ENCODE measurements at places on chromosomes 1 and 21. TPM values are rescaled to one million over a fixed set of nuclear protein-coding genes. Genes with fewer than 3 reads are reported as not detected.

DNA sequence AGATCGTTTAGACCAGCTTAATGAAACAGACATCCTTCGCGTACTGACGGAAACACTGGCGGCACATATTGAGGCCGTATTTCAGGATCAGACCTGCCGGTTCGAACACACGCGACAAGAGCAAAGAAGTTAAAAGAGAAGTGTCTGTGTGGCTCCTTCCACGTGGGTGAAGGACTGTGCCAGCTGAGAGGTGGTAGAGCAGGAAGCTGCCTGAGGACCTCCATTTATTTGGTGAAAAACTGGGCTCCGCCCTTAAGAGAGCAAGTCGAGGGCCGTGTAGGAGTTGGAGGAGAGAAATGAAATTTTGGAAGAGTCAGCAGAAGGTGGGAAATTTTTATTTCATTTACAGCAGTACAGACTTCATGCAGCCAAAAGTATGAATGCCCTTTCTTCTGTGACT lies 38.8 kb upstream of the ADORA3 start:
- no peak for DNase-seq

The TMCC2 gene
- total RNA-seq = 1.8 TPM

GRCh38 chr1:28830814-28831213 lies 18.8 kb downstream of the OPRD1 start:
- no peak for DNase-seq

DNA sequence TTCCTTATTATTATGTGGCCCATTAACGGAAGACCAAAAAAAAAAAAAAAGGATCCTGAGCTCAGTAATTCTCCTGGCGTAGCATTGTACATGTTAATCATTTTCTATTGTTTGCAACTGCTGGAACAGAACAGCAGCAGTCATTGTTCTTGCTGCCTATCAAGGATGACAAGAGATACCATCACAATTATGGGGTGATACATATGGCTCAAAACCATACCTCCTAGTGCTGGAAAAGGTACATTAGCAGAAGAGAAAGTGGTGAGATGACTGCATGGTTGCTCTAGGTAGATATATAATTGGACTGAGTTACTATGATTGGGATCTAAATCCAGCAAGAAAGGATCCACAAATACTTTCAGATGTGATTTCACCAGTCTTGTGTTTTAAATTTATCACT lies 13.3 kb upstream of the TLR5 start:
- no peak for DNase-seq

- no peak for DNase-seq
Observed at GRCh38 chr1:156153362-156153761, at the start of gene SEMA4A. TSS of gene SEMA4A (plus strand) at chr1:156153585. CDS start at chr1:156154579, 994 bp downstream.

GRCh38 chr1:243270097-243270864 lies 14.4 kb downstream of the SDCCAG8 start:
- DNase-seq = no peak

The PTCH2 gene
- total RNA-seq = 0.94 TPM

- peak; percentile 92 for DNase-seq
Observed at GRCh38 chr1:151945725-151946722, 36.7 kb upstream of the THEM4 start.

- DNase-seq = peak; percentile 74
Observed at GRCh38 chr1:183956559-183957188, 80.9 kb downstream of the COLGALT2 start.

The GUCA2A gene
- total RNA-seq = not detected

- no peak for DNase-seq
Observed at GRCh38 chr1:112937070-112937469, 18.9 kb downstream of the SLC16A1 start.

- peak; percentile 59 for DNase-seq
Observed at GRCh38 chr1:12177156-12177998, 10.6 kb downstream of the TNFRSF1B start.

DNA sequence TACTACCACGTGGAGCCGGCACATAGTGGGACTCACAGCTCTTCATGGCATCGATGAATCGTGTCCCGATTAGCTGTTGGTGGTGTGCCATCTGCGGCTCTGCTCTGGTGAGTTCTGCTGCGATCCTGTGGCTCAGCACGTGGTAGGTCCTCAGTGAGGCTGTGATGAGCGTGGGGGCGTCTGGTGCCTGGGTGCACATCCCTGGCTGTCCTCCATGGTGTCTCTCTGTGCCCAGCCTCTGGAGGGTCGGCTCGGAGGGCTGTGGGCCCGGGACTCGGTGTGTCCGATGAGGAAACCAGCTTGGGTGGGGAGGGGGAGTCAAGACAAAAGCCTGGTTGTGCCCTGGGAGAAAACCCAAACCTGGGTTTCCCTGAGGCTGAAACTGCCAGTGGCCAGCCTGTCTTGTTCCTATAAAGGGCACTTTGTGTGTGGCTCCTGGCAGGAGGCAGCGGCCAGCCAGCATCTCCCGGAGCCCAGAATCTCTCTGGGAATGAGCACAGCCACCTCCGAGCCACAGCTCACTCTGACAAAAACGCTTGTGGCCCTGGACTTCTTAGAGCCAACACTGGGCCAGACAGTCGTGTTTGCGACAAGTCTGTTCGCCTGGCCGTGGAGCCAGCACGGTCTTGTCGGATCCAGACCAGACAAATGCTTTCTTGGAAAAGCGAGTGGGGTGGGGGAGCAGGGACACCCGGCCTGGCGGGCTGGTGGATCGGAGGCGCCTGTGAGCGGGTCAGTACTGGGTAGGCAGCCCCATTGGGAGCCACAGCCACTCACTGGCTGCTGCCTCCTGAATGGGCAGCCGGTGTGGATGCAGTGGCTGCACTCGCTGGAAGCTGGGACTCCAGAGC lies 31.8 kb downstream of the SPSB1 start:
- no peak for DNase-seq

DNA sequence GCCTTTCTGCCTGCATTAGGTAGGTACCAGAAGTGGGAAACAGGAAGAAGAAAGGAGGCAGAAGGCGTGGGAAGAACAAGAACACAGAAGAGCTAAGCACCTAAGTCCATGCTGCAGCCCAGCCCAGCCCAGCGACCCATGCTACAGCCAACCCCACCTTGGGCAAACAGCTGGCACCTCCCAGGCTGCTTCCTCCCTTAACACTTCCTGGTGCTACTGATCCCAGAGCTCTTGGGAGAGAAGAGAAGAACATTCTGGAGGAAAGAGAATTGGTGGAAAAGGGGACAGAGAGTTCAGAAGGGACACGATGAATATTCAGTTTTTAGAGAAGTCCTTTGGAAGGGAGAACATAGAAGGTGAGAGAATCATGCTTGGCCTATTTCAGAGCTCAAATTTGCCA lies 28.5 kb downstream of the PLEKHA6 start:
- DNase-seq = no peak

DNA sequence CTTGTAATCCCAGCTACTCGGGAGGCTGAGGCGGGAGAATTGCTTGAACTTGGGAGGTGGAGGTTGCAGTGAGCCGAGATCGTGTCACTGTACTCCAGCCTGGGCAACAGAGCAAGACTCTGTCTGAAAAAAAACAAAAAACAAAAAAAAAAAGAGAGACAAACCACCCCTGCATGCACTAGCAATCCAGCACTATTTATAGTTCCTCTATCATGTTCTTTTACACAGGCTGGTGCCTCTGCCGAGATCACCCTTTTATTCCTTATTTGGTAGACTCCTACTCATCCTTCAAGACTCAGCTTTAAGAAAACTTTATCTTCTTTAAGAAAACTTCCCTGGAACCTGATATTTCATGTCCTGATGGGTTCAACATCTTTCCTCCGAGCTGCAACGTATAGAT lies 10.8 kb downstream of the FMO5 start:
- DNase-seq = no peak

- DNase-seq = no peak
Observed at GRCh38 chr21:45366931-45367401, 38.0 kb upstream of the COL18A1 start.

DNA sequence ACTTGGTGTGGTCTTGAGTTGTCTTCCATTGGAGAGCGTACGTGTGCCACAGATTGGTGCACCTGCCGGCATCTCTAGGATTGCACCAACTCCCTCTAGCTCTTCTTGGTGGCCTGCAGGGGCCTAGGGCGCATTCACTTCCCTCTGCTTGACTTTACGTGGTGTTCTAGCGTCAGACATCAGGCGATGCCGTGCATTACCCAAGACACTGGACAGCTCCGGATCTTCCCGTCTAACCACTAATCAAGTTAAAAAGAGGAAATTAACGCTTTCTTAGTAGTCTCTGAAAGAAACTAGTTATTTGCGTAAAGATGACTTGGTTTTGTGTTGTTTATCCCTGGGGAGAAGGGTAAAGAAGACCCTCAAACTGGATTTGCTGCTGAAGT lies 510 bp upstream of the IL10RB start:
- DNase-seq = peak; percentile 15

GRCh38 chr1:240122639-240123613 lies 31.2 kb downstream of the FMN2 start:
- no peak for DNase-seq

DNA sequence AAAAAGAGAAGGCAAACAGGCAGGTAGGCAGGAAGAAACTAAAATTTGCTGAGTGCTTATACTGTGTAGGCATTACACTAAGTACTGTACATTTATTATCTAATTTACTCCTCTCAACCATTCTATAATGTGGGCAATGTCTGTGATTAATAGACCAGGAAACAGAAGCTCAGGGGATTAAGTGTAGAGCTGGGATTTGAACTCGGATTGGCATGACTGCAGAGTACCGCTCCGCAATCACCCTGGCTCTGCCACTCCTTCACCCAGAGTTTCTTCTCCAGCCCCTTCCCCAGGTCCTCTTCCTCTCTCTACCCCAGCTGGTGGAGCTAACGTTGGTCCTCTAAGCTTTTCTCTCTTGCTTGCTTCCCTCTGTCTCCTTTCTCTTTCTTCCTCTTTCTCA lies 11.5 kb upstream of the S100A2 start:
- DNase-seq = no peak

- no peak for DNase-seq
Observed at GRCh38 chr1:17239420-17239819, 9.5 kb upstream of the PADI3 start.

The CNKSR1 gene
- 7.0 TPM for total RNA-seq

The TNFRSF8 gene
- 2.3 TPM for total RNA-seq

DNA sequence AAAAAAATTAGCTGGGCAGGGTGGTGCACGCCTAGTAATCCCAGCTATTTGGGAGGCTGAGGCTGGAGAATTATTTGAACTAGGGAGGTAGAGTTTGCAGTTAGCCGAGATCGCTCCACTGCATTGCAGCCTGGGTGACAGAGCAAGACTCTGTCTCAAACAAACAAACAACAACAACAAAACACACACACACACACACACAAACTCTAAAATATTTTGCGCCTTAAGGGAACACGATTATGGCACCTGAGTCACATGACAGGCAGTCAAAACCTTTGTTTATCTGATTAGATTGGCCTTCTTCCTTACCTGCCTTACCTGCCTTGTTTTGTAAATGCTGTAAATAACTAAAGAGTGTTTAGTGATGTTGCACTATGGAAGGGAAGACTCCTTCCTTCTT lies 20.6 kb upstream of the WNT2B start:
- DNase-seq = no peak

- DNase-seq = no peak
Observed at GRCh38 chr1:173554089-173554488, 48.8 kb downstream of the SLC9C2 start.

DNA sequence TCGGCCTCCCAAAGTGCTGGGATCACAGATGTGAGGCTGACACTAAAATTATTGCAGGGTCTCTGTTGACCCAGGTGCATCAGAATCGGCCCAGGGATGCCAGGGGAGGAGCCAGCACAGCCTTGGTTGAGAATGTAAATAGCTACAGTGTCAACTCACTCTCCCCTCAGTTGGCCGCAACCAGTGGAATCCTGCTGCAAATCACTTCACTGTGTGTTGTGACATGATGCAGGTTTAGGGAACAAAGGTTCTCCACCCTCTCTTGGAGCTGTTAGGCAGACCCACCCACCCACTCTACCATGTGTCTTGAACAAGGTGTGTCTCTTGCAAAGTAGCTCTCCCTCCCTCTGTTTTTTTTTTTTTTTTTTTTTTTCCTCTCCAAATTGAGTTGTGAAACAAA lies 60.5 kb upstream of the SOD1 start:
- DNase-seq = no peak
